ENCODE measurements at places on chromosomes 5 and 9.
A peak's percentile ranks its signal among the peaks of the same experiment; 100 is the strongest.

DNA sequence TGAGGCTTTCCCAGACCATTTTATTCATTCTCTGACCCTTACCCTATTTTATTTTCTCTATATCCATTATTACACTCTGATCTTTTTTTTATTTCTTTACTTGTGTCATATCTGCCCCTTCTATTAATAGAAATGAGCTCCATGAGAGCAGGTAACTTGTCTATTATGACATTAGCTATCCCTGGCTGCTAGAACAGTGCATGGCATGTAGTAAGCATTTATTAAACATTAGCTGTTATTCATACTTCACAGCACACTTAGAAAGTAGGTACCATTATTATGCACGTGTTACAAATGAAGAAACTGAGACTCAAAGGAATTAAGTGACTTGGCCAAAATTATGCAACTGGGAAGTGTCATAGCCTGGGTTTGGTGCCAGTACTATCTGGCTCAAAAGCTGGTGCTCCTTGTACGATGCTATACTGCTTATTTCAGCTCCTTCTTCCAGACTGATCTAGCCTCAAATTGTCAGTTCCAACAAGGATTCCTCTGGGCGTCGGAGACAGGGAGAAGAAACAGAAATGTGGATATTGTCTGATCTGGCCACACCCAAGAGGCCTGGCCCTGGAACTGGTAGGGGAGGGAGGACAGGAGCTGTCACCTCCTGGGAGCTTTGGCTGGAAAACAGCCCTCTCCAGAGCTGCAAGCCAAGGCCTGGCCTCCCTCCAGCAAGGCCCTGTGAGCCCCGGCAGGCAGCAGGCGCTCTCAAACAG, 10.8 kb upstream of the NIPAL4 start:
- no peak for DNase-seq

DNA sequence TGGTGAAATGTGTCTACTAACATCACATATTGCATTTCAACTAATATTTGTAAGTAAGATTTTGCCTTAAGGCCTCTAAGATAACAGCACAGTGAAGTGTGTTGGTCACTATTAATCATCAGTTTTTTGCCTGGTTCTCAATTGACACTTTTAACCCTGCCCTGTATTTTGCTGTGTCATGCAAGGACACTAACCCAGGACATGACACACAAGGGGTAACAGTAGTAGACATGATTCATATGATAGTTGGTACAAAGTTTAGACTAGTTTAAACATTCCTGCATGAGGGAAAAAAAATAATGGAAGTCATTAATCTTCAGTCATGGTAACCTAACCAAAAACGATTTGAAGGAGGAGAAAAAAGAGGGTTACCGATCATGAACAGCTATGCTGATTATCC, 207.0 kb downstream of the DEPDC1B start:
- peak; percentile 2 for DNase-seq

DNA sequence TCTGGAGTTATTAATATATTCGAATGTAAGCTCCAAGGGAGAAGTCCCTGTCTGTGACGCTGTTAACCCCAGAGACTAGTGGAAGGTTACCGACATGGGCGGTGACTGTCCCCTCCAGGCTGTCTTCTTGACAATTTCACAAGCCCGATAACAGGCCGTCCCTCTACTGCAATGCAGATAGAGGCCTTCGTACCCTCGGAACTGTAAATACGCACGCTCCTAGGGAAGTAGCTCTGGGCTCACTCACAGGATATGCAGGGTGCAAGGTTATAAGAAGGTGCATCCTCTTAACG, 680 bp upstream of the RFK start:
- peak; percentile 89 for DNase-seq

GRCh38 chr5:154771383-154771901, 16.3 kb downstream of the LARP1 start:
- DNase-seq: no peak

GRCh38 chr5:93107805-93108520, 473.1 kb downstream of the NR2F1-AS1 start:
- no peak for DNase-seq

GRCh38 chr5:95925939-95926338, 35.7 kb downstream of the ELL2 start:
- no peak for DNase-seq

DNA sequence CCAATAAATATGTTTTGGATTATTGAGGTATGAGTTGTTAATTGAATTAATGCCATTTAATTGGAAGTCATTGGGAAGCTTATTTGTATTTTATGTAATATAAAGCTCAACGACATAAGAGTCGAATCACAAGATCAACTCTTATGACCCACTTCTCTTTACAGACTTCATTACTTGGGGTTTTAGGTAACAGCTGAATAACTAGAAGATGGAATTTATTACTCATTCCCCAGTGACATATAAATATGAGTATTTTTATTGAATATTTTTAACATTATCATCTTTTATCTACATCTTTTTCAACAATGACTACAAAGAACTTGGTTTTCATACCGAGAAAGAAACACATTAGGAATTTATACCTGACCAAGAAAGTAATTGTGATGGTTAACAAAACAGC, 21.1 kb downstream of the HMGCR start:
- no peak for DNase-seq

DNA sequence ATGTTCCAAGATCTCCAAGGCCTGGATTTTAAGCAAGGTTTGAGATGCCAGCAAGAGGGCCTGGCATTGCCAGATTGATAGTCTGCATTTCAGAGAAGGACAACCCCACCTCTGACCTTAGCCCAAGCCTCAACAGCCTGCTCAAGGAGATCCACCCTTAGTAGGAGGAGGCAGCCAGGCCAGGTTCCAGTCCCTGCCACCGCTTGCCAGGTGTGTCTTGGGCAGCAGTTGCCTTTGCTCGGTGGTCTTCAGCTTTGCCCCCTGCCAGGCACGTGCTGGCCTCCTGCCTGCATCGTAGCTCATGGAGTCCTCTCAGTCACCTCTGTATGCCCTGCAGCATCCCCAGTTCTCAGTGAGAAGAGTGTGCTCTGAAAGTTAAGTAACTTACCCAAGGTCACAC, 134.2 kb downstream of the KCNIP1 start:
- no peak for DNase-seq

DNA sequence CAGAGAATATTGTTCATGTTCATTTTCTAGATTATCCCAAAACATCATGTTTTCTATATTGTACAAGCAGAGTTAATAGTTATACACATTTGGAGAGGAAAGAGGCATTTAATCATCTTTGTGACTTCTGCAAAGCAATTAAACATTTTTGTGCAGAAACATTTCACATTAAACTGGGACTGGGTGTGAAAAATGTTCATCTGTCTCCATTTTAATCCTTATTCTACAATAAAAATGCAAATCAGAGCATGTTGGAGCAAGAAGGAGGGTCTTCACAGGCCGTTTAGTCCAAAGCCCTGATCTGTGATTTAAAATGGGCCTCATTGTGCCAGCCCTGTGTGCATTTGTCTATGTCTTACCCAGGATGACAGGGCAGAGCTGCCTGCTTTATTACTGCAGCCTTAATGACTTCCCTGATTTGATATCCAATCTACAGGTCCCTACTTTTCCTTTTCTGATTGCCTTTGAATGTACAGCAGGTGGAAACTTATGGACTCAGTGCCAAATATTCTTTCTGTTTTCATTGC, 183.5 kb downstream of the CAVIN4 start:
- DNase-seq: no peak

- DNase-seq: peak; percentile 62
Measured at GRCh38 chr9:96318921-96319565, 17.1 kb upstream of the HSD17B3 start.

DNA sequence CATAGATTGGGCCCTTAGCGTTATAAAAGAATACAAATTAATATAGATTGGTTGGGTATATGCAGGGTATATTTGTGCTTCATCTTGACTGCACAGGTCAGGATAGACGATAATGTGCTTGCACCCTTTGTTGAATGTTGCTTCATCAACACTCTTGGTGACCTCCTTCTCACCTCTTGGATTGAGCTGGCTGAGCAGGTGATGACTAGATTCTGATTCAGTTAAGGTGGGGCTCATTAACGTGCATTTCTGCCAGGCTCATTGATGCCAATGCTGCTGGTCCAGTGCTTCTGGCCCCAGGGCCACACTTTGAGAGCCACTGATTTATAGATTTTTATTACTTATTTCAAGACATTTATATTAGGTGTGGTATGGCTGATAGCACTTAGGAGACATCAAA, 27.7 kb downstream of the PCSK5 start:
- DNase-seq: no peak

DNA sequence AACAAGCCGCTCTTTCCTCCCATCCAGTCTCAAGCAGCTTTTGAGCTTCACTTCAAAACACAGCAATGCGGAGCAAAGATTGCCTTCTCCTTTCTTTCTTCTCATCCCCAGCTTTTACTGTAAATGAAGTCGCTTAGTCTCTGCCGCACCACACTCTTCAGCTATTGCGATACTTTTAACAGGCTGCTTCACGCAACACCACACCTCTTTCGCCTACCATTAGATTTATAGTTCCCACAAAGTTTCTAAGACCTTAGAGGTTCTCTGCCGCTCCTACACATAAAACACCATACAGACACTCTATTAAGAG, 711 bp downstream of the PGGT1B start:
- peak; percentile 64 for DNase-seq

- no peak for DNase-seq
Measured at GRCh38 chr9:129272348-129273025, 94.4 kb upstream of the IER5L start.

DNA sequence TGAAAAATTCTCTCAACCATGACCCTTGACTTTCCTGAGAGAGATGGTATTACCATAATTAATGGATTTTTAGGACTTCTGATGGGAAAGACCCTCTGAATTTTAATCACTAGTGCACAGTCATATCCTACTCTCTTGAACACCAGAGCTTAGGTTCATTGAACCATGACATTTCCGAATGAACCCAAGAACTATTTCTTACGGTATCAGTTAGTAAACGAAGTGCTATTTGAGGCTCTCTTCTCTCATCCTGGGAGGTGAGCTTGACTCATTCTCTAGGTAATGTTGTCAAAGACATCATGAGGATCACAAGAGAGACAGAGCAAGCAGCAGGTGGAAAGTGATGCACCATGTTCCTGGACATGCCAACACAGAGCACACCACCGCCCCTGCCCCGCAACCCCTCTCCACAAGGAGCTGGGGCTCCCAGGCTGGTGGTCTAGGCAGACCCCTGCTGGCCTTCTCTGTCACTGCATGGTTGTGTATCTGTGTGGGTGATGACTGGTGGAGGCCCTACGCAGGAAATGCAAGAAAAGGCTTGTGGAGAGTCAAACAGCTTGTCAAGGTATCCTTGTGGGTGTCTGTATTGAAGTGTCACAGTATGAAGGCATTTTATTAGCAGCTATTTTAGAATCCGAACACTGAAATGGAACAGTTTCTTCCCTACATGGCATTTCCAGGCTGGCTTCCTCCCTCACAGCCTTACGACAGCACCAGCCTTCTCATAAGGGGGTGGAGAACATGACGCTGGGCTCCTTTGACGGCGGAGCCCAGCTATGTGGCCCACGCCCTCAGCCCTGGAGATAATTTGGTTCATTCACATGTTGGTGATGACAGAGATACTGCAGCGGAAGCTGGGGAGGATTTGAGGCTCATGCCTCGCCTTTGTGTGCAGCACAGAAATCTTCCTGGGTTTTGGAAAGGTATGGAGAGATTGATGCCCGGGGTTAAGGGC, 297.6 kb downstream of the NTRK2 start:
- DNase-seq: peak; percentile 8

DNA sequence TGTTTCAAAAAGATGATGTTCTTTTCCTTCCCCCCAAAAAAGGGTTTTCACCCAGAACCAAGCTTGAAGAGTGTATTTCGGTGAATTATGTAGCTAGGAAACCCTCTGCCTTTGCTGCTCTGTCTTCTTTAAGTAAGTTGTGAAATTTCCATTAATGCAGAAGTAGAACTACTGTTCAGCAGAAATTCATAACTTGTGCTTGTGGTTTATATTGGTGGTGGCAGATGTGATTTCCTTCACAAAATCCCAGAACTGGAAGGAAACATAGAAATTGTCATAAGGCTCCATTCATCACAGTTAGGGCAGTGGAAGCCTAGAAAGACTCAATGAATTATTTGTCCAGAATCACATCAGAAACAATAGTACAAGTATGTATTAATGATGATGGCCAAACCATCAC, 42.1 kb upstream of the DAB2 start:
- no peak for DNase-seq

- peak; percentile 79 for DNase-seq
Measured at GRCh38 chr9:77457916-77458592, 190.1 kb downstream of the GNA14 start.

GRCh38 chr5:124580925-124581737, 165.3 kb downstream of the ZNF608 start:
- no peak for DNase-seq

- DNase-seq: no peak
Measured at GRCh38 chr5:67268231-67269021, 71.8 kb upstream of the CD180 start.

GRCh38 chr9:35116539-35116897, 856 bp upstream of the ATOSB start:
- DNase-seq: no peak

DNA sequence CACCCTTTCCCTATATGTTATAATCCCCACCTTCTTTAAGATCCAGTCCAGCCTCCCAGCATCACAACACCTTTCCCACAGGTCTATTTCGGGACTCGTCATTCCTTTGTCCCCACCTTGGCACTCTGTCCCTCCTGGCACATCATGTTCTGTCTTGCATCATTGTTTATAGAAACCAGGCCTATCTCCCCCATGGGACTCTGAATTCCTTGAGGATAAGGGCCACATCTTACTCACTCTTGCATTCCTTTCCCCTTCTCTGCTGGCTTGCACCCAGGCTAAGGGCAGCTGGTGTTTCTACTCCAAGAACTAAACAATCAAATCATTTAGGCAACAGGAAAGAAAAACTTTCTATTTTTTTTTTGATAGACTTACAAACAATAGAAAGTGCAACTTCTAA, 205.7 kb downstream of the AGTPBP1 start:
- DNase-seq: no peak

DNA sequence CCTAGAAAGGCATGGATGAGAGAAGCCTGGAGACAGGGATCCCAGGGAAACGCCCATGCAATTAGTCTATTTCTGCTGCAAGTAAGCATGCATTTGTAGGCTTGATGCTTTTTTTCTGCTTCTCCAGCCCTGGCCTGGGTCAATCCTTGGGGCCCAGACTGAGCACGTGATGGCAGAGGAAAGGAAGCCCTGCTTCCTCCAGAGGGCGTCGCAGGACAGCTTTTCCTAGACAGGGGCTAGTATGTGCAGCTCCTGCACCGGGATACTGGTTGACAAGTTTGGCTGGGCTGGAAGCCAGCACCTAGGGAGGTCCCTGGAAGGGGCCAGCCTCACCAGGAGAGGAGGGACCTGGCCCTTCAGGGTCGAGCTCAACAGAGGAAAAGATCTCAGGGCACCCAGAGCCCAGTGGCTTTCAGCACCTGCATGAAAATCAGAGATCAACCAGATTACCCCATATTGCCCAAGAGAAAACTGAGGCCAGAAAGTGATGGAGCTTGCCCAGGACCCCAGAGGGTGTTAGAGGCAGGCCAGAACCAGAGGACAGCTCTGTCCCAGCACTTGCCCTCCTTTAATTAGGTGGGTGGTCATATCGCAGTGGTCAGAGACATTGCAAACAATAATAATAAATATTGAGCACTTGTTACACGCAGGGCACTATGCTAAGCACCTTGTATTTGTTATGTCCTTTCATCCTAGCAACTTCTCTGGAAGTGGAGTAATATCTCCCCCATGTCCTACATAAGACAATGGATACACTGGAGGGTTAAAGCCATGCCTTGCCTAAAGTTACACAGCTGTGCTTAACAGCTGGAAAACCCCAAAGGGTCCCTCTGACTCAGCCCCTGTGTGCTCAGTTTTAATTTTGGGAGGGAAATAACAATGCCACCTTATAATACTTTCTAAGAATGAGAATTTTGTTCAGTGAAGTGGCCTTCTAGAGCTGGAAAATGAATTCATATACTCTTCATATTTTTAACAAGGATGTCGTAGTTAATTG, 67.1 kb downstream of the KLF4 start:
- peak; percentile 76 for DNase-seq

GRCh38 chr9:91896097-91896496, 53.9 kb downstream of the ROR2 start:
- no peak for DNase-seq

All from NB4 (cell line).